Activated T-cell treated with anti-CD3 and anti-CD28 coated beads for 48 hours (primary cell): ENCODE measurements at places on chromosomes 13 and 19.

DNA sequence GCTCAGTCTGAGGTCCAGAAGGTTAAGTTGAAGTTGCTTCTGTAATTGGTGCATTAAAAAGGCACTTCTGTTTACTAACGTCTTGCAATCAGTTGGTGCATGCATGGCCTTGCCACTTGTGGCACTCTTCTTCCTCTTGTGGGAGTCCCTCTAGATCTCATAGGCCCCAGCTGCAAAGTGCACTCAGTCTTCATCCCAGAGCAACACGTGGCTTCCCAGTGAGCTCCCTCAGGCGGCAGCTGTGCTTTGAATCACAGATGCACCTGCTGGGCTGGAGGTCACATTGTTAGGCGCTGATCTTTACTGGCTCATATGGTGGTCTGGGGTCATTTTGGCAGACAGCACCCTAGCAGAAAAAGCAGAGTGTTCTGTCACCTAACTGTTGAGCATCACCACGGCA is 215.7 kb downstream of the ZNF536 start:
- no peak for DNase-seq

GRCh38 chr19:58317476-58318072 is 9.2 kb upstream of the ZSCAN22 start:
- no peak for DNase-seq

DNA sequence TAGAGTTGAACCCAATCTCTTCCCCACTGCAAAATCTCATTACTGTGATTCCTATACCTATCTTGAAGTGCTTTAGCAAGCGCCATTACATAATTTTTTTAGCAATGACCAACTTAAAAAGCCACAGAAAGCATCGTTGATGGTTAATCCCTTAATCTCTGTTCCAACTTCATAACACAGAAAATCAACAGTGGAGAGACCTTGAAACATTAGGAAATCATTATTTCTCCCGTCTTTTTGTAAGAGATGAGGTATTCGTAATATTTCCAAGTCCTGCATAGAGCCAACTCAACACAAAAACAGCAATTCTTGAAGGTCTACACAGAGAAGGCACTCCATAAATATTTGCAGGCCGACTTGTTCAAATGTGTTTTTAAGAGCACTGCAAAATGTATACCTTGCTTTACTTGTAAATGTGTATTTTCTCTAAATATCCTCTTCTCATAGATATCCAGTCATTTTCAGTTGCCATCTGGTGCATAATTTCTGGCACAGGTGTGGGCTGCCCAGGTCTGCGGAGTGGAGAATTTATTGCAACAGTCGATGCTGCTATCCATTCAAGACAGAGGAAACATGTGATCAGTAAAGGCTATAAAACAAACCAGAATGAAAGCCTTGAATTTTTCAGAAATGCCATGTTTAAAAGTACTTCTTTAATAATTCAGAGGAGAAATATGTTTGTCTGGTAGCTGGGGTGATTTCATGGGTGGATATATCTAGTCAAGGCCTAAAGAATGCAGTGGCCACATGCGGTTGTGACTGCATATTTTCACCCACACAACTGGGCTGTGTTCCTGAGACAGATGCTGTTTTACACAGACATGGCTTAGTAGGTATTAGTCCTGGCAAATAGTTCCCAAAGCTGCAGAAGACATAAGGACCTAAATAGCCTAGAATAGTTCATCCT is 234.3 kb upstream of the STARD13 start:
- no peak for DNase-seq

DNA sequence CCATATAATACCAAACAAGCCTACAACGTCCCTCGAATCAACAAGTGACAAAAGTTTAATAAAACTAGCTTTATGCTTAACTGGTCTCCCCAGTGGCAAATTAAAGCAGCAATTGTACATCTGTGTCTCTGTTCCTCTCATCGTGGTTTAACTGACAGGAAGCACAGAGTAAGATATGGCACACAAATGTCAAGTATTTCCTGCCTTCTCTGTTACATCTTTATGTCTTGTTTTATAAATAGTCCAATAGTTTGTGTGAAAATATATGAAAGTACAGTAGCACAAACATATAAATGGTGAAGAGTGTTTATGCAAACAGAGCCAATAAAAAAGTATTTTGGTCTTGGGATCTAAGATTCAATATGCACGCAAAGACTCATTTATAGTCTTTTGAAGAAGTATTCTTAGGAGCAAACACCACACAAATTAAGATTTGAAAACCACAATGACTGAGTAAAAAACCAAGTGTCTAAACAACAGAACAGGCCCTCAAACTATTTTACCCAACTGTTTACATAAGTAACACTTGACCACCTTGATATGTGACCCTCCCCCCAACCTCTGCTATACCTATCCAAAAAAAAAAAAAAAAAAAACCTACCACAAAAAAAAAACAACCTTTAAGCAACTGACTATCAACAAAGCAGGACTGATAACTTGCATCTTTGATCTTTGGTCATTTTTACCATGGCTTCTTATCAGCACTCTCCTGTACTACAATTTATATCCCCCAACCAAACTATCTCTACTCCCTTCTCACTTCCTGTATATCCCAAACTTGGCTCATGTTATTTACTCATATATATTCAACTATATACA is 14.0 kb downstream of the ELF1 start:
- no peak for DNase-seq

DNA sequence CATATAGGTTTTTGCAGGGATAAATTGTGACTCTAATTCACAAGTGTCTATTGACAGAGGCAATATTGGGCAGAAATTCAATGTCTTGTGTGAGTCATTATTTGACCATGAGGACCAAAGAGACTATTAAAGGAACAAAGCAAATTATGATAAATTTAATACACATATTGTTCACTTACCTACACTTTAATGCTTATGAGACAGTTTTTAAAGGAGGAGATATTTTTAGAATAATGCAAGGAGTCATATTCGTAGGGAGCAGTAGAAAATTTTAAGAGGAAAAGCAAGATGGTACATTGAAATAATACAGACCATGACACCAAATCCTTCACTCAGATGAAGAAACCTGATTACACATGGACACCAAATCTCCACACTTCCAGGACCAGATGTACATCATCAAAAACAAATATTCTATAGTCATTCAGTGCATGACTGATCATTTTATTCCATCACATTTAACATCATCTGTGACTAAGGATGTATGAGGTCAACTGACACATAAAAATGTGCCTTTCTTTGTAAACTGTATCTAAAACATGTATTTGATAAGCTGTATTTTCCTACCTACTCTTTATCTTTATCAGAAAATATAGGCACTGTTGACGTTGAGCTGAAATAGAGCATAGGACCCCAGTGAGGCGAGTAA is 4.2 kb upstream of the OR7A17 start:
- no peak for DNase-seq

DNA sequence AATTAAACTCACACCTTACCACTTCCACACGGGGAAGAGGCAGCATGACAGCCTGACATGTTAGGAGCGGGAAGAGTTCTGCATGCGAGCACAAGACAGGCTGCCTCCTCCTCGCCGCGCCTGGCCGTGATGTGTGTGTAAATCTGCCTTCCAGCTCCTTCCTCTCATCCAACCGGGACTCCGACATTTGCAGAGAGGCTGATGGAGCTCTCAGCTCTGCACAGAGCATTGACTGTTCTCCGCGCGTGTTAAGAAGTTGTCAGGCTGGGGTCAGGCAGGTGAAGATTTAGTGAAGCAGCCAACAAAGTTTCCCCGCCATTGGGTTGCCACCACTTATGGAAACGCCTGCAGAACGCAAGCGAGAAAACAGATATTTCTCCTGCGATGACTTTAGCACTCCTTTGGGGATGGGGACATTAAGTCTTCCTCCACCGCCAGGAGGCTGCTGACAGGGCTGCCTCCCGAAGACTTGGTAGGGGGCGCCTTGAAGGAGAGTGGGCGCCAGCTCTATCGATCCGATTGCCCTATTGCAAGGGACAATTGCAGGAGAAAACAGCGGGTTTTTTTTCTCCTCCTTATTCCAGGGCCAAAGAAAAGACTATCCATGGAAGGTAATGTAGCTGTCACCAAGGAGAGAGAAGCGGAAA is 213.9 kb upstream of the TSHZ3 start:
- no peak for DNase-seq

- DNase-seq = no peak
Measured at GRCh38 chr13:60146471-60146870, 17.3 kb downstream of the DIAPH3 start.

GRCh38 chr13:41613984-41614661 is 156.8 kb downstream of the RGCC start:
- no peak for DNase-seq

DNA sequence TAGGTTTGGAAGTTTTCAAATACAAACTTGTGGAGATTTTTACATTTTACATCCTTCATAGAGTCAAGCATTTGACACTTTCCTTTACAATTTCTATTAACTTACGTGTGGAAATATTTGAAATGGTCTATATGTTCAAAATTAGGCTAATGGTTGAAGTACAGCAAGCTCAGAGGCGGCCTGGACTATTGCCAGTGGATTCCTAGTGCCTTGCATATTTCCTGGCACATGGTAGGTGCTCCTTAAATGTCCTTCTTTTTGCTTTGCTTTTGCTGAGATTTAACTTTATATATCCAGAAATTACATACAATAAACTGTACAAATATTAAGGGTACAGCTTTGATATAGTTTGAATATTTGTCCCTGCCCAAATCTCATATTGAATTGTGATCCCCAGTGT is 93.9 kb downstream of the UBL3 start:
- DNase-seq = no peak

GRCh38 chr13:30486230-30487074 is 20.7 kb upstream of the HMGB1 start:
- DNase-seq = no peak

GRCh38 chr13:86006317-86006716 is 207.1 kb upstream of the SLITRK6 start:
- no peak for DNase-seq

GRCh38 chr19:10580979-10581631 is 6.0 kb downstream of the AP1M2 start:
- peak; percentile 81 for DNase-seq

GRCh38 chr19:34345947-34346351 is 19.0 kb upstream of the GPI start:
- DNase-seq = peak; percentile 67

DNA sequence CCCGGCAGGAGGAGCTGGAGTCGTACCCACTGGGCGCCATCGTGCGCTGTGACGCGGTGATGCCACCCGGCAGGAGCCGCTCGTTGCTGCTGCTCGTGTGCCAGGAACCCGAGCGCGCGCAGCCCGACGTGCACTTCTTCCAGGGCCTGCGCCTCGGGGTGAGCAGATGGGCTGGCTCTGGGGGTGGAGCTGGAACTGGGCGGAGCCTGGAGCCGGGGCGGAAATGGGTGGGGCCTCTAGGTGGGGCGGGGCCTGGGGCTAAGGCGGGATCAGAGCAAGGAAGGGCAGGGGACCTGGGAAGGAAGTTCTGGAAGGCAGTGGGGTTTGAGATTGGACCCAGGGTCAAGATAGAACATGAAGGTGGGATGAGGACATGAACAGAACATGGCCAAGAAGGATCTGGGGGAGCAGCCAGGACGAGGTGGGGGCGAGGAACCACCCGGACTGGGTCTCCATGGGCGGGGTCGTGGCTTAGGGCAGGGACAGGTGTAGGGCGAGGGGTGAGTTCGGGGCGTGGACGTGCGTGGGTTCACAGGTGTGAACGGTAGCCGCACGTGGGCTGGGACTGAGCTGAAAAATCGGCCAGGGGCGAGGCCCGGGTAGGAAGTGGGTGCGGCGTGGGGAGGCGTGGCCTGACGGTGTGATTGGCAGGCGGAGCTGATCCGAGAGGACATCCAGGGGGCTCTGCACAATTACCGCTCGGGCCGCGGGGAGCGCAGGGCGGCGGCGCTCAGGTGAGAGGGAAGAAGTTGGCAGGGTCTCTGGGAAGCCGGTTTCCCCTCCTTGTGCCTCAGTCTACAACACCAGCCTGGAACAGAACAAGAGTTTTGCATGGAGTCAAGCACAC is 4.7 kb downstream of the EPS8L1 start:
- DNase-seq = peak; percentile 76
